ENCODE measurements at places on chromosomes 11 and 22. TPM values are rescaled to one million over a fixed set of nuclear protein-coding genes. Genes with fewer than 3 reads are reported as not detected.

DNA sequence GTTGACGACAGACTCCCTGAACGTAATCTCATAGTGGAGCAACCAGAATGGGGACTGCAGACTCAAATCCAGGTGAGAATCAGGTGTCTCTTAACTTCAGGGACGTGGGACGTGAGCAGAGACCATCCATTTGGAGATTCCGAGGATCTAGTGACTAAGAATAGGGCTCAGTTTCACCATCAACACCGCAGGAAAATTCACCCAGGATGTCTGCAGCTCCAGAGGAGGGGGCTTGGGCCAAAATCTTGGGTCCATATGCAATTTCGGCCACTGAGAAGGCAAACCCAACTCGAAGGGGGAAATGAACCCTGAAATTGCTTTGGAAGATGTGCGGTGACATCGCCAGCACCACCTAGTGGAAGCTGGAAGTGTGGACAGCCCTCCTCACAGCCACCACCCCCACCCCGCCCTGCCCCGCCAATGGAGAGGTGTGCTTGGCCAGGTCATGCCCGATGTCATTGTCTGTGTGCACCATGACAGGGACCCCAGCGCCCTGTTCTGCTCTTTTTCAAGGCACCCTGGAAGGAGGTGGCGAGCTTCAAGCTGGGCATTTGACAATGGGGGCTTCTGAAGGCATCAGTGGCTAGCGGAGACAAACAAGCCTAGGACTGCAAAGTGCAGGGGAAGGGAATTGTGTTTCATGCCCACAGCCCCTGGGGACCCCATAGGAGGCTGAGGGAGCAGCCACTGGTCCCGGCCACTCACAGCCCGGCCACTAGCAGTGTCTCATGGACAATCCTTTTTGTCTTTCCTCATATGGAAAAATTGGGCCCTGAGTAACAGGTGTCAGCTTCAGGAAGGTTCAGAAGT lies 24.8 kb downstream of the APOL1 start:
- H3K4me1 ChIP-seq = peaks cover 4% of the 10 kb centered on the region
- no peak overlapping the region for H3K4me3 ChIP-seq
- H3K27ac ChIP-seq = peak overlapping the region; percentile 40

GRCh38 chr11:45057938-45058646 lies 88.3 kb upstream of the PRDM11 start:
- no peaks in the 10 kb centered on the region for H3K4me1 ChIP-seq
- H3K4me3 ChIP-seq = no peak overlapping the region
- no peak overlapping the region for H3K27ac ChIP-seq
- H3K27me3 ChIP-seq = no peaks in the 10 kb centered on the region
- no peak for DNase-seq

GRCh38 chr11:95863486-95864140 lies 60.3 kb downstream of the MTMR2 start:
- no peak for DNase-seq
- H3K4me3 ChIP-seq = no peak overlapping the region
- H3K27me3 ChIP-seq = no peaks in the 10 kb centered on the region
- H3K36me3 ChIP-seq = peaks cover 8% of the 10 kb centered on the region
- H3K27ac ChIP-seq = no peak overlapping the region

The CCDC87 gene
- 0.09 TPM for total RNA-seq

- peaks cover 25% of the 10 kb centered on the region for H3K4me1 ChIP-seq
- H3K27me3 ChIP-seq = peaks cover 4% of the 10 kb centered on the region
- DNase-seq = no peak
Observed at GRCh38 chr11:125111001-125111342, 454 bp downstream of the TMEM218 start.

The MMP26 gene
- not detected for total RNA-seq

DNA sequence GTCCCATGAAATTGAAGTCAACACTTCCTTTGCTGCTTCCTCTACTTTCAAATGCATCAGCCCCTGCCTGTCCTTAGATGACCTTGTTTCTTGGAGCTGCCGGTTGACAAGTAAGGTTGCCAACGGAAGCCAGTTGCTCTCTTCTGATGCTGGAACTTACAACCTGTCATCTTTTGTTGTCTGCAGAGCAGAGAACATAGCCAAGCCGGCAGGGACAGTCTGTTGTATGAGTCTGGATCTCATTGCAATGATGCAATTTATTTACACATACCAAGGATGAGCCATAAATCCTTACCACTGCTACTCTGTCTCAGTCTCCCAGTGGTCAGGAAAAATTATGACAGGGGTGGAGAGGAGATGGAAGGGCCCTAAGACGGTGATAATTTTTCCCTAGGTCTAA lies 151.4 kb downstream of the BLID start:
- H3K27me3 ChIP-seq = no peaks in the 10 kb centered on the region
- no peaks in the 10 kb centered on the region for H3K4me1 ChIP-seq

The AASDHPPT gene
- total RNA-seq = 42.5 TPM

DNA sequence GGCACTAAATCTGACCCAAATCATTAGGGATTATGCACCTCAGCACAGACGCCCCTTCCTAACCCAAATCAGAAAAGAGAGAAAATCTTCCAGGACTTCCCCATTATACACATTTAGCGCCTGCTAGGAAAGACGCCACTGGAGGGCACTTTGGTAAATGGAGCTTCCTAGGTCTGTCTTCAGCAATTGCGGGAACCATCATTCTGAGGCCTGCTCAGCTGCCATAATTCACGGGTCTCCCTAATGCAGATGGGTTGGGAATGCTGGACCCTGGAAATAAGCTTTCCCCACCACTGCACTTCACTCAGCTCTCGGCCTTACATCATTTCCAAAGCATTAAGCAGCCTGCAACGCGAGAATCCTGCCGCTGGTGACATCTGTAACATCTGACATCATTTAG lies 86.2 kb upstream of the OPCML start:
- no peak overlapping the region for H3K4me3 ChIP-seq
- DNase-seq = no peak
- no peak overlapping the region for H3K27ac ChIP-seq
- H3K27me3 ChIP-seq = no peaks in the 10 kb centered on the region
- no peaks in the 10 kb centered on the region for H3K4me1 ChIP-seq
- no peaks in the 10 kb centered on the region for H3K36me3 ChIP-seq

The OR5J2 gene
- total RNA-seq = not detected

DNA sequence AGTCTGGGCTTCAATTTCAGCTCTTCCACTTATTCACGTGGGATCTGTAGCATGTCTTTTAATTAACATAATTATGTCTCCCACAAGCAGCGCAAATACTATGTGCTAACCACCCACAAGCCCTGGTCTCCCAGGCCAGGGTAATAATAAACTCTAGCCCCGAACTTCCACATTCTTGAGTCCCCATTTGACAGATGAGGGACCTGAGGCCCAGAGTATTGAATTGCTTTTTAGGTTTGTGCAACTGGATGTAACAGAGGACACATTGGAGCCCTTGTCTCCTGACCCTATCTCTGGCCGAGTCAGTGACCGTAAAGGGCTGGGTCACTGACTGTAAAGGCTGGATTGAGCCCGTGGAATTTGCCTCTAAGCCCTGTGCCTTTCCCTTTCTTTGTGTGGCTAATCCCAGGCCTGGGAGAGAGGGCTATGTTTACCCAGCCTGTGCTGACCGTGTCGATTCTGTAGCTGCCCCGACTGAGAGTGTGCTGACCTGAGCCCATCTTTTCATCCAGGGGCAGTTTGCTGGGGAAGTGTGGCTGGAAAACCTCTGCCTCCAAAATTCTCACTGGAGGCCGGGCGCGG lies 3.9 kb downstream of the CRYBB2 start:
- no peaks in the 10 kb centered on the region for H3K4me1 ChIP-seq
- H3K27ac ChIP-seq = no peak overlapping the region
- peaks cover 6% of the 10 kb centered on the region for H3K27me3 ChIP-seq
- no peak for DNase-seq
- H3K4me3 ChIP-seq = no peak overlapping the region

GRCh38 chr11:64514590-64514989 lies 76.4 kb upstream of the SLC22A12 start:
- H3K4me1 ChIP-seq = no peaks in the 10 kb centered on the region
- no peak overlapping the region for H3K27ac ChIP-seq
- no peaks in the 10 kb centered on the region for H3K36me3 ChIP-seq
- no peak for DNase-seq
- no peak overlapping the region for H3K4me3 ChIP-seq

- H3K4me1 ChIP-seq = peaks cover 6% of the 10 kb centered on the region
- H3K4me3 ChIP-seq = peak overlapping the region; percentile 71
- H3K27me3 ChIP-seq = peaks cover 43% of the 10 kb centered on the region
- no peak overlapping the region for H3K27ac ChIP-seq
Observed at GRCh38 chr11:94767291-94767690, 865 bp upstream of the AMOTL1 start.

GRCh38 chr11:112507281-112507680 lies 246.6 kb upstream of the PLET1 start:
- no peak overlapping the region for H3K4me3 ChIP-seq
- H3K27ac ChIP-seq = no peak overlapping the region
- peaks cover 9% of the 10 kb centered on the region for H3K27me3 ChIP-seq
- H3K36me3 ChIP-seq = no peaks in the 10 kb centered on the region
- no peak for DNase-seq
- no peaks in the 10 kb centered on the region for H3K4me1 ChIP-seq

The GDPD5 gene
- 14.9 TPM for total RNA-seq

DNA sequence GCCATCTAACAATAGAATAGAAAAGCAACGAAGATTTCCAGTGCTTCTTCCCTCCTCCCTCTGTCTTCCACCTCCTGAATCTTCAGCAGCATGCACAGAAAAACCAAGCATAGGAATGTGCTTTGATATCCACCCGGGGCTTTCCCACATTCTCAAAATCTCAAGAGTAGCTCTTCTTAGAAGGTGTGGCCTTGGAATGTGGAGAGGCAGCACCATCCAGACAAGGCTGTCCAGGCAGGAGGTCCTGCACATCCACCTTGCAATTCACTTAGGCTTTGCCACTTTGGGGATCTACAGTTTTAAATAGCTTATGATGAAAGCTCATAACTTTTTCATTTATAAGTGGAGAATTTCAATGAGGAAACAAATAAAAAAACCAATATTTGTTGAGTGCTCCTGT lies 72.9 kb downstream of the KIRREL3 start:
- H3K4me3 ChIP-seq = no peak overlapping the region
- H3K27me3 ChIP-seq = peaks cover 3% of the 10 kb centered on the region
- no peak for DNase-seq
- no peaks in the 10 kb centered on the region for H3K36me3 ChIP-seq
- H3K27ac ChIP-seq = no peak overlapping the region

DNA sequence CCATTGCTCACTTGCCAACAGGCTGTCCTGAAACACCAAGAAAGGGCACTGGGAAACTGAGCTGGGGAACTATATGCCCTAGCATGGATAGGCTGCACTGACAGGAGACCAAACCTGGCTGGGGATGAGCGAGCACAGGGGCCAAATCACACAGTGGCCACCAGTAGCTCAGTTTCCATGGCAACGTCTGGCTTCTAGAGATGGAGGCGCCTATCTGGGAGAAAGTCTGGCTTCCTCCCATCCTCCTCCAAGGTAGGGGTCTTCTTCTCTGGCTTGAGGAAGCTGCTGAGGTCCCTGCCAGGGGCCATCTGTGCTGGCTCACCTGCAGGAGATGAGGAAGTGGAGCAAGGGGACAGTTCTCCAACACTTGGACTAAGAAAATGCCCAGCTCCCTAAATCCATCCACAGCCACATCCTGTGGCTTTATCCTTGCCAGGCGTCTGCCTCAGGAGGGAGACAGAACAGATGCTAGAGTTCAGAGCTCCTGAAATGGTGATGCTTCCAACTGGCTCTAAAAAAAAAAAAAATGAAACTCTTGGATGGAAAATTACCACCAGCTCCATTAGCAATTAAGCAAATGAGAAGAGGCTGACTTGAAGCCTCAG lies 48.3 kb downstream of the SYT13 start:
- DNase-seq = no peak
- H3K27ac ChIP-seq = no peak overlapping the region

DNA sequence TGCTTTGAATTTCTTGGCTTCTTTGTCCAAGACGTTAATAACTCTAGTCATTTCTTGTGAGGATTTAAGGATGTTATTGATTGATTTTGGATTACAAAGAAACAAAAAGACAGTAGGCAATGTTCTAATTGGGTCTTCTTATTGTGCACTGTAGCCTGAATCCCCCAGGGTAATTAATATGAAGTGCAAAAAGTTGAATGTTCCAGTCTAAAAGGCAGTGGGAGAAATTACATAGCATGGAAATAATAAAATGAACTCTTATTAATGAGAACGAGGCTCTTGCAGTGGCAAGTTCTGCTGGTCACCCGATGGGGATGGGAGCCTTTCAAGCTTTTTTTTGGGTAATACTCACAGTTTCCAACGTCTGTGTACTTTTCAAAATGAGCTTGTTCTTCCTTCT lies 45.6 kb downstream of the UBASH3B start:
- peaks cover 43% of the 10 kb centered on the region for H3K4me1 ChIP-seq
- no peaks in the 10 kb centered on the region for H3K27me3 ChIP-seq
- no peak overlapping the region for H3K4me3 ChIP-seq
- H3K36me3 ChIP-seq = peaks cover 14% of the 10 kb centered on the region
- no peak for DNase-seq
- no peak overlapping the region for H3K27ac ChIP-seq

DNA sequence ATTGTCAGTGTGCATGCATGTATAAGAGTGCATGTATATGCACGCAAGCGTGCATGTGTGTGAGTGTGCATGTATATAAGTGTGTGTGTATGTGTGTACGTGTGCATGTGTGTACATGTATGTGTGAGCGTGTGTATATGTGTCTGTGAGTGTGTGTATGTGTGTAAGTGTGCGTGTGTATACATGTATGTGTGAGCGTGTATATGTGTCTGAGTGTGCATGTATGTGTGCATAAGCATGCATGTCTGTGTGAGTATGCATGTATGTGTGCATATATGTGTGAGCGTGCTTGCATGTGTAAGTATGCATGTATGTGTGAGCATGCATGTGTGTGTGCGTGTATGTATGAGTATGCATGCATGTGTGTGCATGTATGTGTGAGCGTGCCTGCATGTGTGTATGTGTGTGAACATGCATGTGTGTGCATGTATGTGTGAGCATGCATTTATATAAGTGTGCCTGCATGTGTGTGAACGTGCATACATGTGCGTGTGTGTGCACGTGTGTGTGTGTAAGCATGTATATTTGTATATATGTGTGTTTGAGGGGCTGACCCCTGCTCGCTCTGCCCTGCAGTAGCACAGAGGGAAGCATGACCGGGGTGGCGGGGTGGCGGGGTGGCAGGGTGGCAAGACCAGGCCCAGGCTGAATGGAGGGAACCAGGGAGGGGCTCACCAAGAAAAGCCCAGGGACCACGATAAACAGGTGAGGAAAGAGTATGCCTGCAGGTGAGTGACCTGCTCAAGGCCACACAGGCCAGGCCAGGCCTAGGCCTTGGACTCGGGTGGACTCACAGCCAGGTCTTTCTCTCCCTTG lies 26.3 kb downstream of the CYTH4 start:
- no peaks in the 10 kb centered on the region for H3K27me3 ChIP-seq
- H3K4me1 ChIP-seq = peaks cover 76% of the 10 kb centered on the region
- peaks cover 77% of the 10 kb centered on the region for H3K36me3 ChIP-seq
- H3K27ac ChIP-seq = peak overlapping the region; percentile 99
- peak overlapping the region; percentile 78 for H3K4me3 ChIP-seq
- no peak for DNase-seq

DNA sequence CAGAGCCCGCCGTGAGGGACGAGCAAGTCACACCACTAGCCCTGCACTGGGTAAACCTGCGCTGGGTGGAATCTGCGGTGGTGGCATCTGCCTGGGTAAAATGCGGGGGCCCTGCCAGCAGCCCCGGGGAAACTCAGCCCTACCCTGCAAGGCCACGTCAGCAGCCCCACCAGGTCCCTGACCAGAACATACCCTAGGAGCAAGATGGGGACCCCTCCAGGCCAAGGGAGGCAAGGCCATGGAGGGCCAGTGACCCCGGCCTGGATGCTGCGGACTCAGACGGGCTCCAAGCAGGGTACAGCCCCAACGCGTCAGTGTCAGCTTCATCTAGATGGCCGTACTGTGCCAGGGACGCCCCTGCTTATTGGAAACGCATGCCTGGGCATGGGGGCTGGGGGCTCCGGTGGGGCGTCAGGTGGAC lies 26.3 kb downstream of the TOLLIP start:
- H3K27me3 ChIP-seq = no peaks in the 10 kb centered on the region
- peaks cover 16% of the 10 kb centered on the region for H3K36me3 ChIP-seq
- DNase-seq = no peak
- H3K4me1 ChIP-seq = no peaks in the 10 kb centered on the region

Measured in activated T-helper 2 cell treated with anti-CD3 and anti-CD28 coated beads, Interferon-gamma antibody, Interleukin-2, Interleukin-4, amounts not matched to agents 10 μg/mL and 5 μg/mL and 100 μg/mL, durations not matched to agents 14 hours and 24 hours and 36 hours (primary cell).